ENCODE measurements at places on chromosomes 7 and 10.

GRCh38 chr10:82856957-82857613 is 982.1 kb downstream of the NRG3 start:
- no peak for DNase-seq

GRCh38 chr7:65800890-65801341 is 72.0 kb upstream of the VKORC1L1 start:
- no peak for DNase-seq

DNA sequence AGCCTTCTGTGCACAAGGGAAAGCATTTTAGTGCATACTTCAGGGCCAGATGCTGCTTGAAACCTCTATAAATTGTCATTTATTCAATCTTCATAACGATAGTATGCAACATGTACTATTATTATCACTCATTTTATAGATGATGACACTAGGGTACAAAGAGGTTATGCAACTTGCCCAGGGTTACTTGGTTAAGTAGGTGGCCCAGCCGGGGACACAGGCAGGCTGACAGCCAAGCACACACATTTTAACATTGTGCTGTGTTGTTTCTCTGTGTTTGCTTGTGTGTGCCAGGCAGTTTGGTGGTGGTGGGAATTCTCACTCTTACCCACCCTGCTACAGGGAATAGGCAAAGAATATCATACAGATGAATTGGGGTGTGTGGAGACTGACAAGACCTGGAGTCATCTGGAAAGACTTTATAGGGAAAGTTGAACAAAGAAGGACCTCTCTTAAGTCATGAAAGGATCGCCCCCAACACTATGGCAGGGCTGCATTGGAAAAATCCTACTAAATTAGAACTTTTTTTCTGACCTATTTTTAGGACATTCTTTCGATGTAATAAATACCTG is 98.9 kb downstream of the MKX start:
- DNase-seq: no peak

GRCh38 chr7:50658696-50659095 is 93.5 kb upstream of the DDC start:
- DNase-seq: no peak

DNA sequence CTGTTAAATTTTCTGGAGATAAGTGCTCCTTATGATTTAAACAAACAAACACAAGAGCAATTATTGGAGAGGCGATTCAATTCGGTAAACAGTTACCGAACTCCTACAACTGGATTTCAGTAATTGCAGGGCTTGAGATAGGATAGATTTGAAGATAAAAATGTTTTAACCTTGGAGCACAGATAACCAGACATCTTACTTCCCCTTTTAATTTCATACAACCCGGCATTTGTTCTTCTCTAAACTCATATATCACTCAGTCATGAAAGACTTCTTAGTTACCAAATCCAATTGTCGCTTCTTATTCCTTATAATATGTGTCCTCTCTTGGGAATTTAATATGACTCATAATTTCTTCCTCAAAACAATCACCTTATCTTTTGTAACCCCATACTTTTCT is 235.9 kb upstream of the CSTF2T start:
- no peak for DNase-seq

DNA sequence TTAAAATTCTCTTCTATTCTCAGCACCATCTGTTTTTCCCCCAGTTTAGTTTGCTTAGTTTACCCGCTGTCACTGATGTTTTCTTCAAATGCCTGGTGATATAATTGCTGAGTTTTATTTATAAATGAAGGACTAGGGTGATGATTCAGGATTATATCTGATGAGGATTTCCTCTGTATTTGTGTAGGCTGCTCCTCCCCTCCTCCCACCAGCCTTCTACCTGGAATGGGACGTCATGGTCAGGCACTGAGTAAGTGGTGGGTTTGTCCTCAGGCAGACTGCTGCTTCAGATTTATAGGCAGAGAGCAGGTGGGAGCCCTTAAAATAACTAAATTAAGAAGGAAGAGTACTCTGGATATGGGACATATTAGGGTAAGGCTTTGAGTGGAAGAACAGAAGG is 35.8 kb downstream of the PALS2 start:
- DNase-seq: no peak

GRCh38 chr7:94907026-94907810 is at the start of gene PPP1R9A:
PPP1R9A (plus strand) TSS chr7:94907594; CDS start chr7:94910114, 2,520 bp downstream.
- no peak for DNase-seq

GRCh38 chr10:47301833-47302232 is 1.8 kb downstream of the GDF10 start:
- no peak for DNase-seq

GRCh38 chr7:131341690-131342089 is 14.0 kb downstream of the MKLN1 start:
- no peak for DNase-seq

DNA sequence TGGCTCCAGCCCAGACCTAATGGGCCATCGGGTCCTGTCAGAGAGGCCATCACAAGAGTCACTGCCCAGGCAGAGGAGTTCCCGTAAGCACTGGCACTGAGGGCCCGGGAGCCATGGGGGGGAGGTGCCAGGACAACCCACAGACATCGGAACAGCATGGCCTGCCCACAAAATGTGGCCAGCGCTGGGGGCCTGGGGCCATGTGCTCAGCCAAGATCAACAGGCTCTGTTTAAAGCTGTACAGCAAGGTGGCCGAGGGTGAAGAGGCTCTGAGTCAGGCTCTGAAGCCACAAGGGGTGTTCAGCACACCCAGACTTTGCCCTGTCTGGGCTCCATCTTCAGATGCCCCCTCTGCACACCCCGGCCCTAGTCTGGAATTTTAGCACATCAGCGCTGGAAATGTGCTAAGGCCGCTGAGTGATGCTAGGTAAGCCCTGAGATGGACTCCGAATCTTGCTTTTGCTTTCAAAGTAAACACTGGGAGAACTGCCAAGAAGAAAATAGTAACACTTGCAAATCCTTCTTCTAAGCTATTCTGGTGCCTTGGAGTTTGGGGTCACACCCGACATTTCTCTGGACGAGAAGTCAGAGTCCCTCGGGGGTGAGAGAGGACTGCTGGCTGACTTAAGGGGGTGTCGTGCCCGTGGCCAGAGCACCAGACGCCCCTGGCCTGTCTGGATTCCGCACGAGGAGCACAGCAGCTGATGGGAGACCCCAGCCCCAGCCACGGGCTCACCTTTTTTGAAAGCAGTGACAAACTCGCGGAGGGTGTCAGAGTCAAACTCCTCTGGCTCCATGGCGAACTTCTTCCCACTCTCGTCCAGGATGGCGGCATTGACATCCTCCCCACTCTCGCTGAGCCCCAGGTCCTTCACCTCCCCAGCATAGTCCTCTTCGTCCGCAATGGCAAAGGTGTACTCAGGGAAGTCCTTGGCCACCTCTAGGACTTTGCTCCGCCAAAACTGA is 23.6 kb downstream of the PDIA4 start:
- no peak for DNase-seq

DNA sequence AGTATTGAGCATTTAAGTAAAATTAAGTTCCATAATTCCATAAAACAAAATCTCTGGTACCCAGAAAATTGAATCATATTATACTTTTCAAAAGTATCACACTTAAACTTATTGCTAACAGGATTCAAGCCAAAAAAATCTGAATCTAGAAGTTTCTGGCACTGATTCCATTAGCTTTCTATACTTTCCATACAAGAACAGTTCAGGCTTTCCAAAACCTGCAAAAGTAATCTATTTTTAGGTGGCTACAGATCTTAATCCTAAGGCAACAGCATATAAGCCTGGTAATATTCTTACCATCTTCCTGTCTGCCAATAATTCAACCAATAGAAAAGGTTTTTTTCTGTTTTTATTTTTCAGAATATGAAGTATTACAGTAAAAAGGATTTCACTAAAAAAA is 185.0 kb downstream of the CRPPA start:
- no peak for DNase-seq

DNA sequence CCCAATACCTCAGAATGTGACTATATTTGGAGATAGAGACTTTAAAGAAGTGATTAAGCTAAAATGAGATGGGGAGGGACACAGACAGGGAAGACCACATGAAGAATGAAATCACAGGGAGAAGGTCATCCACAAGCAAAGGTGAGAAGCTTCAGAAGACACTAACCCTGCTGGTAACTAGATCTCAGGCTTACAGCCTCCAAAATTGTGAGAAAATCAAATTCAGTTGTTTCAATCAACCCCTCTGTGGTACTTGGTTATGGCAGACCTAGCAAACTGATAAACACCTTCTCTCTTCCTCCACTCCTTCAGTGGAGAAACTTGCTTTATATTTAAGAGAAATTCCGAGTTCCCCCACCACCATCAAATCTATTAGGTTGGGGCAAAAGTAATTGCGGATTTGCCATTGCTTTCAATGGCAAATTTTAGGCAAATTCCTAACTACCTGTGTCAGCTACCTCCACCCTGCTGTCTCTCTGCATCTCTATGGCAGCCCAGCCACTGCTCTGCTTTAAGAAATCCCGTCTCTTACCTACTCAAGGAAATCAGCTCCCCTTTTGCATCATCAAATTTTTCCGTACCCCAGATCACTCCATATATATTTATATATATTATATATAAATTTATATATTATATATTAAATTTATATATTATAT is 38.2 kb downstream of the SEMA3E start:
- no peak for DNase-seq

- no peak for DNase-seq
Observed at GRCh38 chr7:29556405-29557195, 7.0 kb upstream of the PRR15 start.

- DNase-seq: no peak
Observed at GRCh38 chr7:132113536-132114371, 462.5 kb downstream of the PLXNA4 start.

DNA sequence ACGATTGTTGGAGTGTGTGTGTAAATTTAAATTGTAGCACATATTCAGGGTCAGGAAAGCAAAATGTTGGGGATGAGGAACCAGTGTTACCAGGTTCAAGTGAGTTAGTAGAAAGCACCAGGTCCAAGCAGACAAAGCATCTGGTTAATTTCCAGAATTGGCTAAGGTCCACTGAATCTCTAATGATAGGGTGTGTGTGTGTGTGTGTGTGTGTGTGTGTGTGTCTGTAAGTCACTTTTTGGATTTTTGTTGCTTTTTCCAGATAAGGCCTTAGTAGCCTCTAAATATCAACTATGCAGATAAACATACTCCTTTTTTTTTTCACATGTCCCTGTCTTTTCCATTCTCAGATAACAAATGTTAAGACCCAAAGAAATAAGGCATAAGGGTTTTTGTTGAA is 36.6 kb upstream of the FMC1 start:
- DNase-seq: no peak

DNA sequence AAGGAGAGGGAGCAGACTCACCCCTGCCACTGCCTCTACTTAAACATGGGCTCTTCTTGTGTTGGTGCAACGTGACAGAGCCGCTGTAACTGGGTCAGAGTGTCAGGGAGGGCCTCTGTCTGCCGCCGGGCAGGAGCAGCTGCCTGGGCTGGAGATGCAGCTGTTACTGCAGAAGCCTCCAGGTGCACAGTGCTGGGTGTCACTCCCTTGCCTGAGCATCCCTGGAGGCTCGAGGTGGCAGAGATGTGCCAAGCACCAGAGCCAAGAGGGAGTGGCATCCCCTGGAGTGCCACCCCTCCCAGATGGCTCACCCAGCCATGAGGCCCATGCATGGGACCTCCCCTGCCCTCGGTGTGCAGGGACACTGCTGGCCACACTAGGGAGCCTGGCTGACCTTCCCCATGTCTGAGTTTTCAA is 145.7 kb downstream of the PRPF18 start:
- DNase-seq: no peak

GRCh38 chr7:128920913-128921582 is 10.5 kb upstream of the KCP start:
- no peak for DNase-seq

GRCh38 chr10:109029870-109030269 is 893.4 kb downstream of the XPNPEP1 start:
- DNase-seq: no peak

DNA sequence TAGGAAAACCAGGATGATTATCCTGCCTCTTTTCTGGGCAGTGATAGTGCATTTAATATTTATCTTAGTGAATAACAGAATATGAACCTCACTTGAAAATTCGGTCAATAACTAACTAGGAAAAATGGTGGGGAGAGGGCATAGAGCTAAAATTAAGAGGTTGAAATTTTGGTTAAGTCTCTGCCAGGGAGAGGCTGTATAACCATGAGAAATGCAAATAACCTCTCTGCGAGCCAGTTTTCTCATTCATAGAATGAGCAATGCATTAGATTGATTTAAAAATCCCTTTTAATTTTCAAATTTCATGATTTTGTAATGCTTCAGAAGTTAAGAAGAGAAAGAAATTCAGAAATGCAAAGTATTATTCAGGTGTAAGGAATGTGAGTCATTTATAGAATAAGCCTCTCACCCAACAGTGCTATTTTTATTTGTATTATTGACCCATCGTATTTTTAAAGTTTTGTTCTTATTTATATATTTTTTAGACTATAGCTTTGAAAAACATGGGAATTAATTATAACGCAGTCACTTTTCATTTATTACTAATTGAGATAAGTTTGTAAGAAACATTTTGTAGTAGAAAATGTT is 104.7 kb downstream of the PHF14 start:
- DNase-seq: no peak

- no peak for DNase-seq
Observed at GRCh38 chr7:100694098-100694745, at the start of gene GIGYF1. GIGYF1 (minus strand) TSS chr7:100694250; CDS start chr7:100688238, 6,012 bp downstream.

GRCh38 chr10:86979977-86980448 is 11.7 kb downstream of the ADIRF start:
- DNase-seq: no peak

GRCh38 chr7:21690705-21691104 is 147.9 kb downstream of the DNAH11 start:
- no peak for DNase-seq

DNA sequence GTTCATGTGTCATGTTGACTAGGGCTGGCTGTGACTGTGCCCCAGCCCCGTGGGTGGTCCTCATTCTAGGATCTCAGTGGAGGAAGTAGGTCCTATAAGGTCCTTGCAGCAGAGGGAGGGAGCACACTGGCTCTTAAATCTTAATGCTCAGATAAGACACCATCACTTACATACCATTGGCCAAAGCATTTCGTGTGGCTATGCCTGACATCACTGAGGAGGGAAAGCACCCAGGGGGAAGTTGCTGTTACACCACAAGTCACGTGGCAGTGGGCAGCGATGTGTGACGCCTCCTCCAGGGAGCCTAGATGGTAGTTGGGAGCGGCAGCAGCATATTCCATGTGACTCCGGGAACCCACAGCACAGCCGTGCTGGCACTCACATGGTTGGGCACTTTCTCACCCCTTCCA is 224.7 kb upstream of the SH2B2 start:
- no peak for DNase-seq

DNA sequence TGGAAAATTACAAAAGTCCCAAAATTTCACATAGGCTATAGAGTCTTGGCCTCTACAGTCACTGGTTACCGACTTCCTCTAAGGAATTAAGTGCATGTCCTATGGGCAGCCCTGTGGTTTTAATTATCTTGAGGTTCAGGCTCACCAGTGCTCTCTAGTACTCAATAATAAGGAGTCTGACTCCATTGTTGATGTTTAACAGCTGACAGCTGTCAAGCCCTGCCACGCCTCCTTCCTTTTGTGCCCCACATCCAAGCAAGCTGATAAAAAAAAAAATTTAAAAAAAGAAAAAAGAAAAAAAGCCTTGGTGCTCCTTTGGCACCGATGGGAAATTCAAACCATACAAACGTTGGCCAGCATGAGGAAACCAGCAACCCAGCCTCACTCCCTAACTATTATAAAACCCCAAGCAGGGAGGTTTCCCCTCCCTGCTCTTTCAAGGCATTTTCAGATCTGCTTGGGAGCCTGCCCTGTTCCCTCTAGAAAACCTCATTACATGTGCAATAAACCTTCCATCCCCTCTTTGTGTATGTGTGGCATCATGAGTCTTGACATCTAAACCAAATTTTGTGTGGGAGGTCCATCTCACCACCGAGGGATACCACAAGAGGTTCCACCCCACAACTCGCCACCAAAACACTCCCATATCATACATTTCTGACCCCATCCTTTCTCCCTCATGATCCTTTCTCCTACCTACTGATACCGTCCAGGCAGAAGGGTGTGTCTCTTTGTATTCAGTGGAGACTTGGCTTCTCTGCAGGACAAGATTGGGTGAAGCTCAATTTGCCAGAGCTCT is 70.9 kb upstream of the CCDC71L start:
- DNase-seq: no peak
